ENCODE measurements at places on chromosomes 12 and 14. TPM values are rescaled to one million over a fixed set of nuclear protein-coding genes. Genes with fewer than 3 reads are reported as not detected.
A peak's percentile ranks its signal among the peaks of the same experiment; 100 is the strongest.

The ARID2 gene
- total RNA-seq: 23.0 TPM

The TMEM260 gene
- total RNA-seq: 16.5 TPM

The ZFHX2 gene
- 0.59 TPM for total RNA-seq

The PPM1A gene
- 36.6 TPM for total RNA-seq

The RASSF9 gene
- total RNA-seq: 5.8 TPM

The SLC25A21 gene
- total RNA-seq: 0.29 TPM

The SLC25A47 gene
- not detected for total RNA-seq

The PTPN21 gene
- total RNA-seq: 18.0 TPM

The KRT85 gene
- not detected for total RNA-seq

The CACNA2D4 gene
- total RNA-seq: 0.72 TPM

The IL31 gene
- not detected for total RNA-seq

The FAM222A gene
- total RNA-seq: 0.36 TPM

DNA sequence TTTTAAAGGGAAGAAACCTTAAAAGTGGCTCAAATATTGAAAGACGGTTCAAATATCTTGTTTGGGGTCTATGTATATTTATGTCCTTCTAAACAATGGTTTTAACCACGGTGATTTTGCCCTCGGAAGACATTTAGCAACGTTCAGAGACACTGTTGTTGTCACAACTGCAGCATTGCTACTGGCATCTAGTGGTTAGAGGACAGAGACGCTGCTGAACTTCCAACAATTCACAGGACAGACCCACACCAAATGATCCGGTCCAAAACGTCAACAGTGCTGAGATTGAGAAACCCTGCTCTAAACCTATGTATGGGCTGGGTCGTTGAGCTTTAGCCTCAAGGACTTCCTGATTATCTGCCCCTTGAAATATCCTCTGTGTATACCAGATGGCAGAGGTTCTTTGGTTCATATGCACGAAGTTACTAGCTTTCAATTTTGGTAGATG, 1.7 kb downstream of the ANGEL1 start:
- DNase-seq: no peak

DNA sequence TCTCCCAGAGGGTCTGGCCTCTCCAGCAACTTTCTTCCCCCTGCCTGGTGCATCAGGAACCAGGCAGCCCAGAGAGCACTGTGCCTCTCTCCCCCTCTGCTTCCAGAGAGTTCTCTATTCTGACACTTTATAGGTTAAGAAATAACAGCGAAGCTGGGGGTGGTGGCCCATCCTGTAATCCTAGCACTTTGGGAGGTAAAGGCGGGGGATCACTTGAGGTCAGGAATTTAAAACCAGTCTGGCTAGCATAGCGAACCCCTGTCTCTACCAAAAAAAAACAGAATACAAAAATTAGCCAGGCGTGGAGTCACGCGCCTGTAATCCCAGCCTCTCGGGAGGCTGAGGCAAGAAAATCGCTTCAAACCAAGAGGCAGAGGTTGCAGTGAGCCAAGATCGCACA, 58.3 kb downstream of the ESRRB start:
- DNase-seq: no peak

DNA sequence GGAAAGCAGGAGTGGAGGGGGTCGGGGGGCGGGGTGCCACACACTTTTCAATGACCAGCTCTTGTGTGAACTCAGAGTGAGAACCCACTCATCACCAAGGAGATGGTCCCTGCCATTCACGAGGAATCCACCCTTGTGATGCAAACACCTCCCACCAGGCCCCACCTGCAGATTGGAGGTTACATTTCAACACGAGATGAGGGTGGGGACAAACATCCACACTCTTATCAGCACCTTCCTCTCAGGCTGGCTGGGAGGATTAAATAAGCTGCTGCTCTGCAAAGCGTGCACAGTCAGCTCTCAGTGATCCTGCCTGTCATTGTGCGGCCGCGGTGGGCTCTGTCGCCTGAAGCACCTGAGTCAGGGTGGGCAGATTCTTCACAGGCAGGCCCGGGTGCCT, 39.7 kb downstream of the AACS start:
- no peak for DNase-seq

- peak; percentile 43 for DNase-seq
Observed at GRCh38 chr14:75283833-75284563, 5.4 kb downstream of the FOS start.

- DNase-seq: peak; percentile 87
Observed at GRCh38 chr12:127383281-127383680, 883.7 kb upstream of the TMEM132C start.

DNA sequence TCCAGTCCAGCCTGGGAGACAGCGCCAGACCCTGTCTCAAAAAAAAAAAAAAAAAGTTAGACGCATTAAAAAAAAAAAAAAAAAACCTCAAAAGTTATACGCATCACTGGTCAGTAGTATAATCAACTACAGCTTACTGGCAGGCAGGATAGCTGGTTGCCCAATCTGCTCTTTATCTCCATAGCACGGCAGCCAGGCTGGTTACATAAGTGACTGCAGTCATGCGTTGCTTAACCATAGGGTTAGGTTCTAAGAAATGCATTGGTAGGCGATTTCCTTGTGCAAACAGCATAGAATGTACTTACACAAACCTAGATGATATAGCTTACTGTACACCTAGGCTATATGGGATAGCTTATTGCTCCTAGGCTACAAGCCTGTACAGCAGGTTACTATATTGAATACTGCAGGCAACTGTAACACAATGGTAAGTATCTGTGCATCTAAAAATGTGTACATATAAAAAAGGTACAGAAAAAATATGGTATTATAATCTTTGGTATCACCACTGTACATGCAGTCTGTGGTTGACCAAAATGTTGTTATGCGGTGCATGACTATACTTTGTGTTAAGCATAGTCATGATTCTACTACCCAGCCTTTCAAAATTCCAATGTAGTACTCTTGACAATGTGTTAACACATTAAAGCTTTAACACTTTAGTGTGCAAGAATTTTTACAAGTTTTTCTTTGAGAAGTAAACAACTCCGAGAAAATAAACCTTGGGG, 8.1 kb downstream of the L2HGDH start:
- DNase-seq: no peak

GRCh38 chr14:102827716-102828115, 50.5 kb downstream of the TRAF3 start:
- peak; percentile 77 for DNase-seq

GRCh38 chr12:116898669-116899068, 12.1 kb upstream of the FBXW8 start:
- no peak for DNase-seq

DNA sequence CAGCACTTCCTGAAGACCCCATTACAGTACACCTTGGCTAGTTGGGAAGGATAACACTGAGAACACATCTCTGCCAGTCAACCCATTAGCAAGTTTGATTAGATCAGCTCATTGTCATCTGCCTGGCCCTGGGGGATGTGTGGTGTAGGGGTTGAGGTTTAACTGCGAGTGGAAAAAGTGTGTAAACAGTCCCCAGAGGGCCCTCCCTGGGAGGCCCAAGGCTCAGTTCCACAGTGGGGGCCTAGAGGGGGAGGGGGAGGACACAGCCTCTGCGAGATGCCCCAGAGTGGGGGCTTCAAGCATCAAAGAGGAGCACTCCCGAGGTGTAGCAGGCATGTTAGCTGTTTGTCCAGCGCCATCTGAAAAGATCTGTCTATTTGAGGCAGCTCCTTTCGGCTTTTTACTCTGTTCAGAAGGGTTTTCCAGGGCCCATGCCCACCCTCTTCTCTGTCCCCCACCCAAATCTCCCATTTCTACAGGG, 344 bp downstream of the LPAR5 start:
- peak; percentile 65 for DNase-seq

- peak; percentile 80 for DNase-seq
Observed at GRCh38 chr12:127941332-127941731, 325.6 kb upstream of the TMEM132C start.

DNA sequence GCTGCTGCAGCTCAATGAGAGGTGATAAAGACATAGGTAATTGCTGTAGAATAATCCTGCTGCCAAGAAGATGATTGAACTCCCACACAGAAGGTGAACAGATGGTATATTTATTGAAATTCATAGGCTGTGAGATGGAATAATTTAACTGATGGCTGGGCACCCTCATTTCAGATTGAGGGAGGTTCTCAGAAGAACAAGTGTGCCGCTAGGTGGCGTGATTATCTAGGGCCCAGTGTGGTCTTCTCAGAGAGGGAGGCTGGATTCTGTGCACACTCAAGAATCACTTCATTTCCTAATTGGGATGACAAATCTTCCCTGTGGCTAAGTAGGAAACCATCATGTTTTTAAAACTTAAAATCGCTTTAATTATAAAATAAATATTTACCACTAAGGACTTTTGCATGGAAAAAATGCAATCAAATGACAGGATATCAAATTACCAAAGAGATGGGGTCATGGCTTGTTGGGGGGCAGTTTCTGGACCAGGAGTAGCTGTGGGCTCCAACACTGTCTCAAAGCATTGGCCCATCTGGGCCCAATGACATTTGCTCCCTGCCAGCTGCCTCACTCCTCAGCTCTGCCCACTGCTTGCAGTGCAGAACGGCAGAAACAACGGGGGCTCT, 132.3 kb downstream of the SNAPC1 start:
- peak; percentile 85 for DNase-seq

- DNase-seq: no peak
Observed at GRCh38 chr14:64846319-64846718, 33.4 kb downstream of the SPTB start.

GRCh38 chr12:20561871-20562270, 133.3 kb upstream of the SLCO1C1 start:
- DNase-seq: no peak

GRCh38 chr12:26963413-26963812, 25.1 kb downstream of the FGFR1OP2 start:
- no peak for DNase-seq

DNA sequence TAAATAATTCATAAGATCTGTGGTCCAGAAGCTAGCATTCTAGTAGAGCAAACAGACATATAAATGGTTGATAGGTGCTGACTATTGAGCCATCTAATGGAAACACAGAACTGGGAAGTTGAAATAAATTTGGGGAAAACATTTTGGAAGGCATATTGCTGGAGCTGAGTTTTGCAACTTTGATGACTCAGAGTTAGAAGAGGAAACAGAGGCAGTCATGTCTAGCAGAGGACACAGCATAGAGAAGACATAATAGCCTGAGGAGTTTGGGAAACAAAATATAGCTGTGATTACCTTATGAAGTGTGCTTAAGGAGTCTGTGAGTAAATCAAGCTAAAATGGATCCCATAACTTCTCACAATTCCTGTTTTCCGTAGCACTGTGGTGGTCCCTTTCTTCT, 86.9 kb upstream of the FLRT2 start:
- DNase-seq: no peak

GRCh38 chr12:106112145-106112821, 26.5 kb downstream of the NUAK1 start:
- no peak for DNase-seq

DNA sequence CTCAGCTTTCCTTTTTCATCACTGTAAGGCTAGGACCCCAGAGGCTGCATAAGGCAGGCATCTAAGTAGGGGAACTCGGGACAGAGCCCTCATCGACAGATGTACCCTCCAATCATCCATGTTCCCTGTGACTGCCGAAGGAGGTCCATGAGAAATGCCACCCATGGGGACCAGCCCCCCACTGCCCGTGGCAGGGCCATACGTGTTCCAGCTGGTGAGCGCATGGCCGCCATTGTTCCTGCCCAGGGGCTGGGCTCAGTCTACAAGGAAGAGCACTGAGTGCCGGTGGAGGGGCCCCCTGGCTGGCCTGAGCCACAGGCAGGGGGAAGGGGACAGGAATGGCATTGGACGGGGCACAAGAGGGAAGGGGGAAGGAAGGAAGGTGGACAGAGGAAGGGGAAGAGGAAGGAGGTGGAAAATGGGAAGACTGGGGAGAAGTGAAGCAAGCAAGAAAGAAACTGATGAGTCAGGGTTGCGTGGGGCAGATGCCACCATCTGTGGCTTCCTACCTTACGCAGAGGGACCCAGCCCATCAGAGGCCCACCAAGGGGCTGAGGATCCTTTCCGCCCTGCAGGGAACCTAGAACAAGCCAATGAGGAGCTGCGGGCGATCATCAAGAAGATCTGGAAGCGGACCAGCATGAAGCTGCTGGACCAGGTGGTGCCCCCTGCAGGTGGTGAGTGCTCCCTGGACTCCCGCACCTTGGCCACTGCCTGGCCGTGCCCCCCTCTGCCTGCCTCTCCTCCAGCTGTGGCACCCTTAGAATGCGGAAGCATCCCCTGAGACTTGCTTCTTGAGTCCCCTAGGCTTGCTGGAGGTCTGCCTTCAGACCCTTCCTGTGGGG, 120.6 kb upstream of the FKBP4 start:
- peak; percentile 74 for DNase-seq

DNA sequence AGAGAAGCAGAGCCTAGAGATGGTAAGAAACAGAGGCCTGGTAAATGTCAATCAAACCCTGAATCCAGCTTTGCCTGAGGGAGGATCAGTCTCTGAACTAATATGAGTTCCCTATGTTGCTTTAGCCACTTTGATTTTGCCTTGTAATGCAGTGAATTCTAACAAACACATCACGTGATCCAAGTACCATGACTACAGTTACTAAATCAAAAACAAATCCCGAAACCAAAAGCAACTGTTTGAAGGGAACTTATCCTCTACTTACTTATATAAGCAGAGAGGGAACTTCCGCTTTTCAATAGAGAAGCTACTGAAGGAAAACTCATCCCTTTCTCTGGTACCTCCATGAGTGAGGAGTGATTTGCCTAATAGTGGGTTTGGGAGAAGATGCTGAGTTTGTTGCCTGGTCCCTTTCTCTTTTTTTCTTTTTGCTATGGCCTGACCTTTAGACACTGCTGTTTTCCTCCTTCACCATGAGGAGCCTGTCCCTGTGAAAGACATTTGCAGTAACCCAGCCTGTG, 7.7 kb upstream of the PPTC7 start:
- peak; percentile 45 for DNase-seq

- DNase-seq: no peak
Observed at GRCh38 chr12:76374386-76375020, 26.3 kb upstream of the BBS10 start.

GRCh38 chr12:38258411-38258810, 58.2 kb upstream of the ALG10B start:
- no peak for DNase-seq

DNA sequence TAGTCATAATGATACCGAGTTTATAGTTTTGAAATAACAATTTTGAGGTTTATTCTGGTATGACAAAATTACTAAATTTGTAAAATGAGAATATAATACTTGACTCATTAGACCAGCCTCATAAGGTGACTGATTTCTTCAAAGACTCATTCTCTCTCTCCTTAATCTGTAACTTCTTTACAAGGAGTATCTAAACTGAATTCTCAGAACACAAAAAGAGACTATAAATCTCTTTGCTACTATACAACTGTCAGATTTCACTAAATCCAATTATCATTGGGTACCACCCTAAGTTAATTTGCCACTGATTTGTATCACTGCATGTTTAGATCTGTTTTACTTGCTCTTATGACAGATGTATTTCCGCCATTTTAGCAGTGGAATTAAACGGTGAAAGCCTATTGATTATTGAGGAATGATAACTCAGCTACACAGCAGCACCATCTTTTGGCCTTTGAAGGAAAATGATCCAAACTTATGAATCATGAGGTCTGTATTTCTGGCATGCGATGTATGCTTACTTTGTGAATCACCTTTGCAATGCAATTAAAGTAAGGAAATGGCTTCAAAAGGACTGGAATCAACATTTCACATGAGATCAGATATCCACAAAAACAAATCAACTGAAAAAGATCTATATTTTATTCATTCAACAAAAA, 161.2 kb downstream of the RERGL start:
- peak; percentile 3 for DNase-seq
